Inflammatory macrophage (primary cell): ENCODE measurements at places on chromosomes 1 and 21.

- DNase-seq: no peak
Observed at GRCh38 chr1:225021037-225021436, 91.6 kb downstream of the DNAH14 start.

DNA sequence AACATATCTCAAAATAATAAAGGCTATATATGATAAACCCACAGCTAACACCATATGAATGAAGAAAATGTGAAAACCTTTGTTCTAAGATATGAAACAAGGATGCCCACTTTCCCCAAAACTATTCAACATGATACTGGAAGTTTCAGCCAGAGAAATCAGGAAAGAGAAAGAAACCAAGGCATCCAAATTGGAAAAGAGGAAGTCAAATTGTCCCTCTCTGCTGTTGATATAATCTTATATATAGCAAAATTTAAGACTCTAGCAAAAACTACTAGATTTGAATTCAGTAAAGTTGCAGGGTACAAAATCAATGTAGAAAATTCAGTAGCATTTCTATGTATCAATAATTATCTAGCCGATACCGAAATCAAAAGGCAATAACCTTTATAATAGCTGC lies 4.3 kb upstream of the OR10Z1 start:
- no peak for DNase-seq

DNA sequence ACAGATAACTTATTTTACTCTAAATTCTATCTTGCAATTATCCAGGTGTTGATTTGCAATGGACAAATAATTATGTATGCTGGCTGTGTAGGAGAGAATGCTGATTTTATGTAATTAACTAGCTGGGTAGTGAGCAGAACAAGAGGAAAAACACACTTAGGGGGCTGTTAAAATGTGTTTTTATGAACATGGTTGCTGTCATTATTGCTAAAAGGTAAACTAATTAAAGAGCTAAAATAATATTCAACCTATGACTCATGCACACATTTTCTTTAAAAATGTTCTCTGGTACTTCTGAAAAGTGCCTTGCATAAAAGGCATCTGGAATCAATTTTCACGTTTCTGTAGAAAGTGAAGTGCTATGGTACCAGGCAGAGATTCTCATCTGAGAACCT lies 192.8 kb upstream of the C8B start:
- DNase-seq: no peak

DNA sequence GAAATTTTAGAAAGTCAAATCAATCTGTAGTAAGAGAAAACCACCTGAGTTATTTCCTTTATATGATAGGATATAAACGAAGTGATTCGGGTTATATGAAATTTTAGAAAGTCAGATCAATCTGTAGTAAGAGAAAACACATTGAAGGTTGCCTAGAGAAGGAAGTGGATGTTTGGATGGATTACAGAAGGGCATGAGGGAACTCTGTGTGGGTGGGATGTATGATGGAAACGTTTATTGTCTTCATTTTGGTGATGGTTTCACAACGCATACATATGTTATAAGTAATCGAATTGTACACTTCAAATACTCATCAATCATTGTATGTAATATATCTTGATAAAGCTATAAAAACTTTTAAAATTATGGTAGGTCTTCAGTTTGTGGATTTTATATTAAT lies 5.1 kb downstream of the CR1 start:
- peak; percentile 59 for DNase-seq

GRCh38 chr1:211734791-211735190 lies 59.4 kb upstream of the NEK2 start:
- no peak for DNase-seq

- DNase-seq: no peak
Observed at GRCh38 chr1:8294170-8294697, 23.7 kb upstream of the SLC45A1 start.

DNA sequence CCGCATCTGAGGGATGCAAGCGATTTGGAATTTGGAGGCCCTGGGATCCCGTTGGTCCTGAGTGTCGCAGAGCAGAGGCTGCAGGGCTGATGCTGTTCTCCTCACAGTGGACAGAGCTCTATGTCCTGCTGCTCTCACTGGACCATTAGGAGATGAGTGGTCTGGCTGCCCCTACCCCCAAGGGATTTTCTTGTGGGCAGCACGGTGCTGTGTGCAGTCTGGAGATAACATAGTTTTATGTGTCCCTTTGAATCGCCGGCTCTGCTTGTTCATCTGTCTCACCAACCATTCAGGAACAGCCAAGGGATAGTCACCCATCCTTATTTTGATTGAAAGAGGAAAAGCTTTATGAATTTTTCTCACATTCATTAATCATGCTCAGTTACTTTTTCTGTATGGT lies 49.9 kb downstream of the CHRM3 start:
- no peak for DNase-seq

DNA sequence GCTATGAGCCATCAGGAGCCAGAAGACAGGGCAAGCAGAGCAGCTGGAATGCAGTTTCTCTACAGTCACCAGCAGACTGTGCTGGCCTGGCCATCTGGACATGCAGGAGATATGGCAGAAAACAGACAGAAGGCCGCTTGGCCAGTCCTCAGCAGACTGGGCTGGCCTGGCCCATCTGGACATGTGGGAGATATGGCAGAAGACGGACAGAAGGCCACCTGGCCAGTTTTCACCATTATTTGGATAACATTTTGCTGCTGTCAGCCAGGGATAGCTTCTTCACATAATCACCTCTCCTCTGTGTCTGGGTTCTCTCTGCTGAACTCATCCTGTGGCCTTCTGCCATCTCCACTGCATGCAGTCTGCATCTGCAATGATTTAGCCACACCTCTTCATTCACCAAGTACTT lies 25.0 kb upstream of the CACYBP start:
- DNase-seq: no peak

DNA sequence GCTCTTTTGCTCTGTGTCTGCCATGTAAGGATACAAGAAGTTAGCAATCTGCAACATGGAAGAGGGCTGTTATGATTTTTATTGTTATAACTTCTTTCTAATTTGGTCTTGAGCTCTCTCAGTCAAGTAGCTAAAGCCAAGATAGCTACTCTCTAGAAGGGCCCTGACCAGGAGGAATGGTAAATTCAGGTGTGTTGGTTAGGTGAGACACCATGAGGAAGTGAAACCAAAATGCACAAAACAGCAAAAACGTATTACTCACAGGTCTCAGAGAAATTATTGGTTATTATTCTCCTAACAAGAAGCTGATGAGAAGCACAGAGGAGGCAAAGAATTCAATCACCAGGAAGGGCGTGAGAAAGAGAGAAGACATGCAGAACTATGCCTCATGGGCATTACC lies 51.8 kb upstream of the INSL5 start:
- DNase-seq: no peak

DNA sequence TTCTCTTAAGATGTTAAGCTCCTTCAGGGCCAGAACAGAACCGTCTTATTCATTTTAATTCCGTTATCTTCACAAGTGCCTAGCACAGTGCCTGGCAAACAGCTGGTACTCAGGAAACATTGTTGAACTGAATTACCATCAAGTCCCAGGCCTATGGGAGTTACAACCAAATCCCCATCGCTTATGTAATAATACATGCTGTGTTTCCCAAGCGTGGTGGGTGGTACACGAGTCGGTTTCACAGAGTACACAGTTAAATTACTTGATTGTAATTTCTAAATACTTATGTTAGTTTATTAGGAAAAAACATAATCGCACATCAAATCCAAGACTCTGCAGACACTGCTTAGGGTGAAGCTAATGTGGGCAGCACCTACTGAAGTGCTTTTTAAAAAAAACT lies 1.0 kb downstream of the ANGEL2 start:
- DNase-seq: peak; percentile 67

GRCh38 chr1:25688390-25689119 lies 72.0 kb downstream of the MAN1C1 start:
- no peak for DNase-seq

DNA sequence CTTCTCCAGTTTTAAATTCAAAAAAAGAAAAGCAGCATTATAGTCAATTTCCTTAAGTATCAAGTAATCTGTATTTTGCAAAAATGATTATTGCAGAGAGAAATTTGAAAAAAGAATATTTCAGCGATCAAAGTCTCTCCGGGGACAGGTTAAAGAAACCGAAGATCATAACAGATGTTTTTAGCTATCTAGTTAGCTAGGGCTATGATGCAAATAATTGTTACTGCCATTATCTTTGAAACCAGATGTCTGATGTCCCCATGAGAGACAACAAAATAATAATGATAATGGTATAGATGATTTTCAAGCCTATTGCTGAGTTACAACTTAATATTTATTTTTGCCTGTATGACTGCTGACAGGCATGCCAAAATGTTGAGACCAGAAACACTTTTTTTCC lies 1326.0 kb downstream of the PLA2G4A start:
- DNase-seq: no peak

DNA sequence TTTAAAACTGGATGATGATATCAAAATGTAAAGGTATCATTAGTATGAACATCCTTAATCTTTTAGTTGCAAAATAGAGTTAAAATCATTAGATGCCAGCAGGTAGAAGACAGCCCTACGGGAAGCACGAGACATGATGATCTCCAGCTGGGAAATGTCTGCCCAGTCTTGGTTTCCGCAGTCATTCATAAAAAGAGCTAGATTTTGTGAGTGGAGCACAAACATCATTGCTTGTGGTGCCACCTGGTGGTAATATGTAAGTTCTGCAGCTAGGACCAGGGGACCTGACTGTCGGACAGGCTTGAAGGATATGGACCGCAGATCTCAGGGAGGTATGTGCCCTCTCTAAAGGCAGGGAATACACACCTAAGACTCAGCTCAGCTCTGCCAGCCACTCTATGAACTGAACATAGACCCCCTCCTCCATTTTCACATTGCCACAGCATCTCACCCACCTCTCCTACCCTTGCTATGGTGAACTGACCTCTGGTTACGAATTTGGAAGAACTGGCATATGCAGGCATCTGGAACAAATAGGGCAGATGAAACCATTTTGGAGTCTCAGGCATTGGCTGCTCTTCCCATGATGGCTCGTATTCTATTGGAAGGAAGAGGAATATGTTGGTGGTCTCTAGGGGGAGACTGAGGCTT lies 9.2 kb downstream of the FCMR start:
- DNase-seq: peak; percentile 86
